Pulmonary artery endothelial cell (primary cell): ENCODE measurements at places on chromosomes 6 and 20. TPM values are rescaled to one million over a fixed set of nuclear protein-coding genes. Genes with fewer than 3 reads are reported as not detected.

Gene FAM217A
- total RNA-seq, result not detected in 2 replicates

Gene MOCS1
- 12.4 and 13.5 TPM in 2 replicates for total RNA-seq

Gene BFSP1
- total RNA-seq, result 2.4 and 2.9 TPM in 2 replicates

Gene SIM1
- total RNA-seq, result 0.07 TPM in 1 of 2 replicates, not detected in the other

- DNase-seq, result no peak
Measured at GRCh38 chr6:144331491-144331969, 46.4 kb downstream of the UTRN start.

DNA sequence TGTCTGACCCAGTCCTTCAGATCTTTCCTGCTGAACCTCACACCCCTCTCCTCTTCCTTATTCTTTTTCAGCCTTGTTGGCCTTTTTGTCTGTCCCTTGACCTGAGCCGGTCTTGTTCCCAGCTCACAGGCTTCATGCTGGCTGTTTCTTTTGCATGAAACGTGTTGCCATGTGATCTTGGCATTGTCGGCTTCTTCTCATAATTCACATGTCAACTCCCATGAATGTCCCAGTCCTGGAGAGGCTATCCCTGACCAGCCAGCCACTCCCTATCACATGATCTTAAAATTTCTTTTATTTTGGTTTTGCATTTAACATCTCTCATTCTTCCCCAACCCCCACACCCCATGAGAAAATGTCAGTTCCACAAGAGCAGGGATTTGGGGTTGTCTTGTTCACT is 131.2 kb upstream of the TSHZ2 start:
- no peak for DNase-seq

GRCh38 chr20:13554706-13555105 is 84.0 kb downstream of the TASP1 start:
- no peak for DNase-seq

GRCh38 chr6:32947552-32948465 is 5.1 kb downstream of the HLA-DMA start:
- no peak for DNase-seq

DNA sequence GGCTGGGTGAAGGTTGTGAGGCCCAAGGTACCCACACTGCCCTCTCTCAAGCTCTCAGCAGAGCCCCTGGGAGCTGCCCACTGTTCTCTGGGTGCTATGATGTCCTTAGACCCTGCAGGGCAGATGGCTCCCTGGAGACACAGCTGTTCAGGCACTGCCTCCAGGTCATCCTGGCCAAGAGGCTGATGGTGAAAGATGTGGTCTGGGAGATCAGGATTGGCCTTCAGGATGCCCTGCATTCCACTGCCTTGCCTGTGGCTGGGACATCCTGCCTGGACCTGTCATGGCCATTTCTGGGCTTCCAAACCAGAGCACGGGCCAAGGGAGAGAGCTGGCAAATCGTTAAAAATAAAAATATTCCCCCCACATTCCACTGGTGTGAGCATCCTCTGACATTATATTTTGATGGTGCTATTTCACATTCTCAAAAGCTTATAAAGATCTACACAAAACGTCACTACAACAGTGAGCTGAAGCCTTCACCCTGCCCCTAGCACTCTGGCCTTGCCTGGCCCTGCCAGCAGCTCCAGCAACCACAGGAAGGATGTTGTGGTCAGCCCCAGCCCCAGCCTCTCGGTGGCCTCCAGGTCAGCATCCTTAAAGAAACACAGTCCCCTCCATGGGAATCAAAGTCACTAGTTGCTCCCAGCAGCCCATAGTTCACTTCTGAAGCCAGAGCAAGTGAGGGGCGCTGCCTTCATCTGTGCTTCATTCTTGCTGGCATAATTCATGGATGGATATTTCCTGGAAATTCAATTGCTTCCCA is 13.5 kb upstream of the KCNK16 start:
- no peak for DNase-seq

GRCh38 chr6:33949877-33950435 is 146.2 kb upstream of the MLN start:
- no peak for DNase-seq

- DNase-seq, result peak; percentile 79
Measured at GRCh38 chr6:158460602-158461169, 99.2 kb upstream of the TMEM181 start.

GRCh38 chr6:1188199-1188598 is 123.7 kb upstream of the FOXQ1 start:
- DNase-seq, result no peak

- no peak for DNase-seq
Measured at GRCh38 chr6:21752054-21752811, 158.7 kb downstream of the SOX4 start.
